Lung microvascular endothelial cell (primary cell): ENCODE measurements at places on chromosomes 7 and 10.

DNA sequence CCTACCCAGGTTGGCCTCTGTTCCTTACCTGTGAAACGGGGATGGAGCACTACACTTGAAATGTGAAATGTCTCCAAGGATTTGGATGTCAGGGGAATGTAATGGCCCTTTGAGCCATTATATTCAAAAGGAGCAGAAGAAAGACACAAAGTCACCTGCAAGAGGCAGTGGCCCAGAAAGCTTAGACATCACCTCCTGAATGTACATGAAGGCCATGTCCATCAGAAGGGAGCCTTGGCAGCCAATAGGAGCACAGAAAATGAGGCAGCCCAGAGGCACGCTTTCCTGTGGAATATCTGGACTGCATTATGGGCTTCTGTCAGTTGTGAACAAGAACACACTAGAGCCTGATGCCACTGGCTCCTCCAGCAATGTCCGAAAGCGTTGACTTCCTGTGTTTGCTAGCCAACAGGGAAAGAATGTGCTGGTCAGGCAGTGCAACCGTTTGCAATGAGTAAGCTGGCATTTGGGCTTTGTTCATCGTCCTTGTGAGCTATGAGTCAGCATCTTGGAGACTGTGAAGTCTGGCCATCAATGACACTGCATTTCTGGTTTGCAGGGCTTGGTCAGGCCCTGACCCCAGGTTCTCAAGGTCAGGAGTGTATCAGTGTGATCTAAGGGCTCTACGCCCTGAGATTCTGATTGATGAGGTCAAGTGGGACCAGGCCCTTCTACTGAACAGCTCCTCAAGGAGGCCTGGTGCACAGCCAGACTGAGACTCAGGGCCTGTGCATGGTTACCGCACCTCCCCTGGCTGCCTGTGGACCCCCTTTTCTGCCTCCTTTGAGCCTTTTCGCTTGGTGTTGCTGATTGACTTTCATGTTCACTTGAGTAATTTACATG, 222.4 kb downstream of the RPS24 start:
- peak; percentile 64 for DNase-seq

DNA sequence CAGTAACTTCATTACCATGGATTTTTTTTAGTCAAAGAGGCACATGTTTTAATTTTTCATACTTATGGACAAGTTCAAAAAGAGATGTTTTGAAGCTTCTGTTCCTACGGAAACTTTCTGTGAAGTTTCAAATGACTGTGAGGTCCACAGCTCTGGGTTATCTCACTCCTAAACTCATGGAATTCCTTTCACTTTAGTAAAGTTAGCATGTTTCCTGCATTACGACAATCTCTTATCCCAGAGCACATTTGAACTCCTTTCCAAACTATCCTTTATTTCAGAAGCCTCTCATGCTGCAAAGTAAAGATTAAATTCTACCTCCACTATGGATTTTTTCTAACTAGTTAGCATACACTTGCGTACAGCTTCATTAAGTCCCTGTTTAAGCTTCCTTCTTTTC, 15.3 kb upstream of the ADD3 start:
- peak; percentile 45 for DNase-seq

- no peak for DNase-seq
Observed at GRCh38 chr7:1893036-1893435, 223.0 kb downstream of the ELFN1 start.

GRCh38 chr10:118853916-118854315, 99.1 kb upstream of the CACUL1 start:
- no peak for DNase-seq

DNA sequence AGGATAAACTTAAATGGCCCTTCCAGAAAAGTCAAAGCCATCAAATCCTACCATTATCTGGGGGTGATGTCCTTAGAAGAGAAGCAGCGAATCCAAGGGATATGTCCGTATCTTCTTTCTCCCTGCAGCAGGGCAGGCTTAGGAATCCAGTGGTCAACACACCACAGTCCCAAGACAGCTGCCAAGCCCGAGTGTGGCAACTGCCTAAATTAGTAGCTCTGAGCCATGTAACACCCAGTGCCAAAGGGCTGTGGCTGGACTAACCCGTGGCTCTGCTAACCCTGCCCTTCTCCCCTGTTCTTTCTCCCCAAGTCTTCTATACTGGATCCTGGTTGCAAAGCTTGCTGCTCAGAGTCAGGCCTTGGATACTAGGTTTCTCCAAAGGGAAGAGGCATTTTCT, 74.8 kb downstream of the CDK1 start:
- no peak for DNase-seq

DNA sequence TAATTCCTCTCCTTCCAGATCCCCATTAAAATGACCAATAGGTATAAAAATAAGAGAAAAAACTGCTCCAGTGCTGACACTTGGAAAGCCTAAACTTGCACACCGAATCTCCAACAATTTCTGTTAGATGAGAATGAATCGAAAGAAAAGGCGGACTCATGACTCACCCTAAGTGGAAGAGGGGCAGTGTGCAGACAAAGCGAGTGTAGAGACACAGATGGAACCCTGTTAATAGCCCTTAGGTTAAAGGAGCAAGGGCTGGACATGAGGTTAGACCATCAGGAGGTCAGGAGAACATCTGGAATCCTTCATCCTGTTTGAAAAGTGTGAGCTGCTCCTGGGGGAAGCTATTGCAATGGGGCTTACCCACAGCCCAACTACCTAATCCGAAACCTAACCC, 103.4 kb upstream of the GLI3 start:
- DNase-seq: no peak

DNA sequence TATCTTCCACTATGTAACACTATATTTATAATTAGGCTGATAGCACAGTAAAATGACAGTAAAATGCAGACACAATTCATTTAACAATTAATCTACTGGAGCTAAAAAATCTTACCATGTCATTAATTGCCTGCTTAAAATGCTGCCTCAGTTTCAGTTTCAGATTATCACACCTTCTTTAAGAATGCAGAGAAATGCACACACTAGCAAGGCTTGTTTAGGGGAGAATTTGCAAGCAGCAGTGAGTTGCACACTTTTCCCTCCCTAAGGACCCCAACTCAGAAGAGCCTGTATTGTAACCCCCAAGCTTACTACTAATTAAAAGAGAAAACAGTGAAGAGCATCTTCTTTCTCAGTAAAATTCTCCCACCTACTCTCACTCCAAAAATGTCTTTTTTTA, 79.7 kb upstream of the KCNIP2 start:
- no peak for DNase-seq

- DNase-seq: no peak
Observed at GRCh38 chr10:82856957-82857613, 982.1 kb downstream of the NRG3 start.

- DNase-seq: peak; percentile 73
Observed at GRCh38 chr7:31814187-31814586, 127.2 kb downstream of the PPP1R17 start.

DNA sequence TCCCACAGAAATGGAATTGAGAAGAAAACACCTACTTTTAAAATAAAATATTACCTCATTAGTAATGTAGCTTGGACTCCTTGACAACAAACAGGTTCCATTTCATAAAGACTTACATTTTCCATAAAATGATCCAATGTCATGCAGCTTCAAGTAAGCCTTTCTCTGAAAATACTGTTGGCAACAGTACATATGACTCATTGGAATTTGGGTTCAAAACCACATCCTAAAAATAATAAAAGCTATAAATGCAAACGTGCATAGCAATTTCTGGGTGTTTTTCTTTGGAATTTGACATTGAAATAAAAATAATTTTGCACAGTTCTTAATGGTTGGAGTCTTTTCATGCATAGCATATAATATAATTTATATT, 47.9 kb downstream of the FHIP2A start:
- peak; percentile 93 for DNase-seq

DNA sequence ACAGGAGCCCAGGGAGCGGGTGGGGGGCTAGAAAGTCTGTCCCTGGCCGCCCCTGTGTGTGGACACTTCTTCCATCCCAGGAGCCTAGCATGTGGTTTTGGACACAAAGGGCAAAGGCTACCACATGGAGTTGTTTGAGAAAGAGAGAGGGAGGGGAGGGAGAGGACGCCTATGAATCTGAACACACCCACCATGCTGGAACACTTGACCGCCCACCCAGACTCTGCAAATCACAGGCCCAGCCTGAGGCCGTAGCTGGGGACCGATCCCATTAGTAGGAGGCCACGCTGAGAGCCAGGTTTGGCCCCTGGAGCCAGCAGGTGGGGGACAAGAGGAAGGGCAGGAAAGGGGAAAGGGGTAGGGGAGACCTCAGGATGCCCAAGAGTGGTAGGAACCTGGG, 39.6 kb downstream of the ADAMTS14 start:
- no peak for DNase-seq
